ENCODE measurements at places on chromosomes 11 and 22.

DNA sequence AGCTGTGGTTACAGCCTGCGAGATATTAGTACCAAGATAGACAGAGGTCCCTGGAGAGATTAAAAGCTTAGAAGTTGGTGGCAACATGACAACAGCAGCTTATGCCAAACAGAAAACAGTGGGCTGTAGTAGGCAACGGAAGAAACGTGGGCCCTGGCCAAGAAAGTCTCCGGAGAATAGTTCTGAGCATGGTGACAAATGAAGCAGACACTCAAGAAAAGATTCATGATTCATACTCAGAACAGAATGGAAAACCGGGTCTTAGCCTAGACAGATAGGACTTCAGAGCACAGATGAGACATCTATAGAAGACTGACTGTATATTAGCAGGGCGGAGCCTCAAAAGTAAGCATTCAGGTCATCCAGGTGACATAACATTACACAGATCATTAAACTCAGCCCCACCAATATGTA is 727.4 kb downstream of the ETS1 start:
- DNase-seq: no peak

DNA sequence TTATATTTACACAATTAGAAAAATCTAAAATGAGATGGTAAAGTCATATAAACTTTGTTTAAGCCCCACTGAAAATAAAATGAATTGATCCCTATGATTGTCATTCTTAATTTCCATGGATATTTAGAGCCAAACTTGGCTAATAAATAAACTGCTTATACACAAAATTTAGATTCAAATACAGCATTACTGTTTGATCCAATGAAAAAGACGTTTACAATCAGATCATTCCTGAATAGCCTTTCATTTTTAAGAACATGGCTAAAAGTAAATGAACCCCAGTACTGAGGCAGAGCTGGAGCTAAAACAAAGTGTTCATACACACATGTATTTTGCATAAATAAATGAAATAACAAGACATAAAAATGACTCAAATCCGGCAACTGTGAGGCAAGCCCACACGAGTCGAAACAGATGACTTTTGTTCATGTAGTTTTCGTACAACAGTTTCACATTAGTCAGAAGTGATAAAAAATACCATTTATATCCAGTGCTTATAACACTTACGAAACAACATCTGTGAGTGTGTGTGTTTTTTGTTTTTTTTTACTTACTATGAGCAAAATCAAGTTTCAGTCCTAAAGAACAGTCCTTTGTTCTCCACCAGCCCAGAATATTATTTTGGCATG is 386.5 kb downstream of the SOX6 start:
- no peak for DNase-seq

DNA sequence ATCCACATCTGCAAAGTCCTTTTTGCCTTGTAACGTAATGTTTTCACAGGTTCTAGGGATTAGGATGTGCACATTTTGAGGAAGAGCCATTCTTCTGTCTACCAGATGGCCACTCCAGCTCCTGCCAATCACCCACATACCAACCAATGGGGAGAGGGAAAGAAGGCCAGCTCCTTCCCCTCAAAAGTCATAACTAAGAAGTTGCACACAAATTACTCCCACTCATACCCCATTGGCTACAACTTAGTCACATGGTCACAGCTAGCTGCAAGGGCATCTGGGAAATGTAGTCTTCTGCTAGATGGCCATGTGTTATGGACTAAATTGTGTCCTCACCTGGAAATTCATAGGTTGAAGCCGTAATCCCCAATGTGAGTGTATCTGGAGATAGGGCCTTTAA is 15.4 kb upstream of the MYOD1 start:
- no peak for DNase-seq

DNA sequence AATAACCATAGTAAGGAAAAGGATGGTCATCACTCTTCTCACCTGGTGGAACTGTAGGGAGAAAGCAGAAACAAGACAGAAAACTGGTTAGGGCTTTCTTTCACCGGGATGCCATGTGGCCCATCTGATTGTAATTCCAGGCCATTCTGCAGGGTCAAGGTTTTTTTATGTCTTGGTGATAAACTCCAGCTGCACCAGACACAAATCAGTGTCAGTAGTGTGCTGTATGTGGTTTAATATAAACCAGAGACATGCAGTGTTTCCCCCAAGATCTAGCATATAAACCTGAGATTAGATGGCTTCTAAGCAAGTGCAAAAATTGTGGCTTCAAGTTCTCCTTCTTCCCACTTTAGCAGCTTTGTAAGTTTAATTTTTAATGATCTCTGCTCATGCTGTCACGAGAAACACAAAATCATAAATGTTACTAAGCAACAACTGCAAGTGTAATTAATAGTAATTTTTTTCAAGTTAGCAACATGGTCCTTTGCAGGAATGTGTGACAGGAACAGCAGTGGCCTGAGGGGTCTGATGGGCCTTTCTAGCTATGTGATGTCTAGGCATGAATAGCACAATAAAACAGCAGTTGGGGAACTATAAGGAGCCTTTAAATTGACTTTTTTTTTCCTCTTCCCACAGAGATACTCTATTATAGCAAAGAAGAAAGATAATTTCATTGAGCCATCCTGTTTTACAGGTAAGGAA is 41.6 kb downstream of the BDNF start:
- DNase-seq: no peak

GRCh38 chr11:33110083-33110482 is 51.2 kb downstream of the CSTF3 start:
- DNase-seq: no peak

DNA sequence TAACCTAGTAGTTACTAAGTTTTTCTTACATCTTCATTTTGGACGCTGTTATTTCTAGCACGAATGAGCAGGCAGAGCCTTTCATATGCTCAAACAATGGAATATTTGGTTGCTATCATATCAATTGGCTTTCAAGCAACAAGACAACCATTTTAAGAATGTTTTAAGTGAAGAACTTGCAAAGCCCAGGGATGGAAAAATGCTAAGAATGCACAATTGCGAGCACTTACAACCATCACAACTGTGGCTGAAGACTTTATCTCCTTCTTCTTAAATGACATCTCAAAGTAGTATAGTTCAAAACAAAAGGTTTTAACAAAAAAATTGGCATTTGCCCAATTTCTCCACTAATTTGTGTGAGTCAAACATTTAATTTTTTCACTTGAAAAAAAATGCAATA is 8.3 kb upstream of the MMP1 start:
- DNase-seq: no peak

DNA sequence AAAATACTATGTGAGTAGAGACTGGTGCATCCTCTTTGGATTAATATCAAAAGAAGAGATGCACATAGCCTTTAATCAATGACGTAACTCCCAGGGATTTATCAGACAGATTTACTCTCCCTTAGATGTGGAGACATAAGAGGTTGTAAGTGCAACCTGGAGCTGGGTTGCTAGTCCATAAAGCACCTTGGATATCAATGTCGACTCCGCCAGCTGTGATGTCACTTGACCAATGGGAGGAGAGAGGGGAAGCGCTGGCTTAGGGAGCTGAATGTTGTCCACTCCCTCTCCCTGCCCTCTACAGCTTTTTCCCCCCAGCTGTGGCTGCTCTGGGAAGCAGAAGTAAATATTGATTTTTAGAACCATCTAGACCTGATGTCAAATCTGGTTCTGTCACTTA is 28.9 kb upstream of the TMEM86A start:
- no peak for DNase-seq

- no peak for DNase-seq
Observed at GRCh38 chr11:21987261-21987660, 205.6 kb upstream of the ANO5 start.

- DNase-seq: no peak
Observed at GRCh38 chr11:422249-422656, 7.5 kb upstream of the SIGIRR start.

GRCh38 chr22:36894266-36894665 is 19.2 kb upstream of the CSF2RB start:
- DNase-seq: no peak

DNA sequence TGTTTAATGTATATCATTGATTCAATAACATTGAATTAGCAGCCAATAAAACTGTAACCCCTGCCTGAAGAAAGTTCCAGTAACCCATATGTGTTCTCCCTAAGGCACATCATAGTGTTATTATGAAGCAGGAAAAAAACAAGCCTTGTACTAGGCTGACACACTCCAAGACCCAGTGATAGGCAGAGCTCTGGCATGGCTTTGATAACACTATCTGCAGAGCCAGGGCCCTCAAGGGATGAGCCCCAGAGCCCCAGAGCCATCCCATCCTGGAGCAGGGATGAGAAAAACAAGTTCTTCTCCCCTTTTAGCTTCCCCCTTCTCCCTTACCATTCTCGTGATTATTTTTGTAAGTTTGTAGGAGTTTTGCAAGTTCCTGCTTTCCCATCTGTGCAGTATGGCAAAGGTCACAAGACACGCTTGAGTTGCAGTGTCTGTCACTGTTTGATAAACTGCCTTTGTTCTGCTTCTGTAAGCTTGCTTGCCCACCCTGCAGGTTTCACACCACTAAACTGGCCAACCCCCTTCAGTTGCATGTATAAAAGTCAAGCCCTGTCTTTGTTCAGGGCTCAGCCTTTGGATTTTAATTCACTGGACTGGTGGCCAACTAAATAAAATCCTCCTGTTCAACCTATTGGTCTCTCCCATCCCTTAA is 22.3 kb upstream of the GUCY1A2 start:
- no peak for DNase-seq

GRCh38 chr11:100338144-100338840 is 348.8 kb upstream of the ARHGAP42 start:
- no peak for DNase-seq

GRCh38 chr22:47357493-47357892 is 595.0 kb downstream of the TBC1D22A start:
- DNase-seq: no peak

- DNase-seq: peak; percentile 55
Observed at GRCh38 chr22:30763815-30764673, 69.4 kb downstream of the OSBP2 start.

GRCh38 chr11:118657709-118658428 is 21.6 kb downstream of the TREH start:
- no peak for DNase-seq

DNA sequence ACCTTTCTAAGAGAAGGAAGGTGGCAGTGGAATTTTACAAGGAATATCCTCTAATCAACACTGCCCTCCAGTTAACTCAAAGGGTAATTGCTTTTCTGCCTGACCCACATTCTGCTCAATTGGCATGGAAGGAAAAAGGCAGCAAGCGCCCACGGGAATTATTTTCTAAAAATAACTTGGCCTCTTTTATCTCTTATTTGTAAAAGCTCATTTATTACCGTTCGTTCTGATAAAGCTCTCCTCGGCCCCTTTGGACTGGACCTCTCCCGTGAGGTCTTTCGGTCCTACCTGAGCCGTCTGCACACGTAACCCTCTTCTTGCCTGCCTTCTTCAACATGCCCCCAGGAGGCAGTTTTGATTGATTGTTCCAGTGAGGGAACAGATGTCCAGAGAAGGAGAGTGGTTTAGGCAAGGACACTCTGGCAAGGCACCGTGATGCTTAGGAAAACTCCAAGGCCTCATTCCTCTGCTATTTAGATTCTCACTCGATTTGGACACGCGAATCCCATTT is 53.2 kb upstream of the CRTAM start:
- DNase-seq: no peak

DNA sequence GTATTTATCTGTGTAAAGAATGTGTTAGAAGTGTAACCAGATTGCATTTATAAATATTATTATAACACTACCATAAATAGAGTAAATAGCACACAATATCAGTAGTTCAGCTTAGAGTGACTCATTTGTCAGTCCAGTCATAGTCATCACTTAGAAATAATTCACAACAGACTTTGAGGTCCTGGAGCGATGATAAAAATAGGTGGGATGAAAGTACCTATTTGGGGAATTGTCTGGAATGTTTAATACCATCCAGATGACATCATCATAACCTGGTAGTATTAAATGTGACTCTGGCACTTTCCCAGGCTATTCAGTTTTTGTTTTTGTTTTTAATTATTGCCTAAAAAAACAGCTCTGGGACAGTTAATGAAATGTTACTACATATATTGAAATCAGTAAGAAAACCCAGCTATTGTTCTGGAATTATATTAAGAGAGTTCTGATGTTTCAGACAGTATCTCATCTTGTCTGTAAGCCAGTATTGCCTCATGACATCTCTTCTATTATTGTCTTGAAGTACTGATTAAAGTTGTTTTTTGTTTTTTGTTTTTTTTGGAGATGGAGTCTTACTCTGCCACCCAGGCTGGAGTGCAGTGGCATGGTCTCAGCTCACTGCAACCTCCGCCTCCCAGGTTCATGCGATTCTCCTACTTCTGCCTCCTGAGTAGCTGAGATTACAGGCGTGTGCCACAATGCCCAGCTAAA is 74.8 kb downstream of the SIK2 start:
- DNase-seq: no peak

DNA sequence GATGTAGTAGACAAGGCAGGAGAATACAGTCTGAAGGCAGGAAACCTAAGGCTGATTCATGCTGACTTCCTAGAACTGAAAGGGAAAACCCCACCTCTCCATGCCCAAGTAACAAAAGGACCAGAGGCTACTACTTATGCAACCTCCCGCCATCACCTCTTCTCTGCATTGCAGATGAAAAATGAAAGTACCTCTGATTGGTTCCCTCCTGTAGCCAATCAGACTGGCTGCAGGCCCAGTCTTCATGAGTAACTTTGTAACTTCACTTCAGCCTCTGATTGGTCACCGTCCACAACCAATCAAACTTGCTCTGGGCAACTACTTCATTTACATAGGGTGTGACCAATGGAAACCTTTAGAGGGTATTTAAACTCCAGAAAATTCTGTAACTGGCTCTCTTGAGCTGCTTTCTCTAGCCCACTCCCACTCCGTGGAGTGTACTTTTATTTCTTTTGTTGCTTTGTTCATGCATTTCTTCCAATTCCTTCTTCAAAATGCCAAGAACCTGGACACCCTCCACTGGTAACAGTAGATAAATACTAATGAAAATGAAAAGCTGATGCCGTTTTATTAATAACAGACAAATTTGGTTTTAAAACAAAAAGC is 5.2 kb upstream of the MAP6 start:
- DNase-seq: no peak

DNA sequence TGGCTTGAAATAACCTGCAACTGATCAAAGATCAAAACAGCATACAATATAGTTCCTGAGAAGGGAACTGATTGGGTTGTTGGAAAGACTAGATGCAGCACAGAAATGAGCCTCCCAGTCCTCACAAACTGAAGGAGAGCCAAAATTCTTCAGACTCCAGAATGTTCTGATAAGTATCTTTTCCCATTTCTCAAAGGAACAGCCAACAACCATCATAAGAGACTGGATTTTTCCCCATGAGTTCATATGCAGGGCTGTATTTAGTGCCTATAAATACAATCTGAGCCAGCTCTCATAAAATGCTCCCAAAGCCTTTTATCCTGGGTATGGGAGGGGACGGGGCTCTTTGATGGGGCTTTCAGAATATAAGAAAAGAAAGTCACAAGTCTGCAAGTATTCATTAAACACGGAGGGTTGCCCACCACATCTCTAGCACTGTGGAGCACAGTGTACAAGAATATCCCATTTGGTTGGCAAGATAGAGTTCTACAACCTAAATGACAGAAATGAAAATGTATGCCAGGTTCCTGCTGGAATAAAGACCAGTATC is 50.7 kb upstream of the LYVE1 start:
- DNase-seq: no peak

- DNase-seq: no peak
Observed at GRCh38 chr22:47042861-47043496, 280.5 kb downstream of the TBC1D22A start.

All from CD4-positive, alpha-beta T cell treated with Interleukin-15 for 4 hours (primary cell).